ENCODE measurements at places on chromosomes 4 and X.

GRCh38 chr4:86032476-86033022 is 327.3 kb downstream of the MAPK10 start:
- peak; percentile 68 for DNase-seq

GRCh38 chrX:114015966-114016365 is 567.9 kb upstream of the HTR2C start:
- DNase-seq = no peak

DNA sequence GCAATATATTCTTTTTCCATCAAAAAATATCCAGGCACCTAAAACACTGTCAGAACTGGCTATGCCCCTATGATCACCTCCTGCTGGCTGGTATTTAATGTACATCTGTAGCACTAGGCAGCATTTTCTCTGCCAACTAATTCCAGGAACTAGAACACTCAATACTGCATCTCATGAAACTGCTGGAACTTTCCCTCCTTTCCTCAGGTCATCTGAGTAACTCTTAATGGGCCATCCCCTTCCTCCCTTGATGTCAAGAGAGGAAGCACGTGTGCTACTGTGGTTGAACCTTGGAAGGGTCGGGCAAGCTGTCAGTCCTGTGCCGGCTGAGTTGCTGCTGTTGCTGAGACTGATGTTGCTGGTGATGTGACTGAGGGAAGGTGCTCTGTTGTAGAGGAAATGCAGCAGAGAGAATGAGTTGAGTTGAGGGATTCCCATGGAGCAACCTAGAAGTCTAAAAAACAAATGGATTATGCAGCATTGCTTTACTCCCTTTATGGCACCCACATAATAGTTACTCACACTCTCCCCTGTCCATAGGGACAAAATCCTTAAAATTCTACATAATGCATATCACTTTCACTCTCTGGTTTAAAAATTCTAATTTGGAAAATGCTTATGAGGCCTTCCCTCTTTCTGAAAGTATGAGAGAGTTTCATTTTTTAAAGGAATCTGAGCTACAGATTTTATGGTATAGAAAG is 39.5 kb downstream of the TMEM165 start:
- peak; percentile 95 for DNase-seq

GRCh38 chr4:113962016-113962347 is 17.5 kb downstream of the ARSJ start:
- no peak for DNase-seq

- DNase-seq = no peak
Measured at GRCh38 chrX:95509474-95509873, 1175.2 kb upstream of the DIAPH2 start.

GRCh38 chr4:1541449-1542225 is 135.4 kb upstream of the NKX1-1 start:
- no peak for DNase-seq

GRCh38 chr4:145299380-145300076 is 119.1 kb upstream of the OTUD4 start:
- DNase-seq = peak; percentile 44

DNA sequence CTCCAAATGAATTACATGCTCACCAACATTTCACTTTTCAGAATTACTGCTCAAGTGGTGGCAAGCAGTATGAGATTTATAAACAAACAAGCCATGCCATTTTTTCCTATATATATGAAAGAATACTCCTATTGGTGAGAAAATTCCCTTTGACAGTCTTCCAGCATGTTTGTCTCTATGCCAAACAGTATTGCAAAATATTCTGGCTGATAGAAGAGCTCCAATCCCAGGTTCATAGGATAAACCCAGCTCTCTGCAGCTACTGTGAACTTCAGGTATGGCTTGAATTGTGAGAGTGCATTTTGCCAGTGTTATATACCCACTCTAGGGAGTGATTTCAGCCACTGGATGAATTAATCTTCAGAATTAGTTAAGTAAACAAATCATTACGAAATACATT is 108.8 kb downstream of the MAGEC2 start:
- no peak for DNase-seq

- no peak for DNase-seq
Measured at GRCh38 chr4:35963383-35963782, 280.9 kb downstream of the ARAP2 start.

- DNase-seq = no peak
Measured at GRCh38 chr4:151486168-151486567, 77.2 kb downstream of the FHIP1A start.

DNA sequence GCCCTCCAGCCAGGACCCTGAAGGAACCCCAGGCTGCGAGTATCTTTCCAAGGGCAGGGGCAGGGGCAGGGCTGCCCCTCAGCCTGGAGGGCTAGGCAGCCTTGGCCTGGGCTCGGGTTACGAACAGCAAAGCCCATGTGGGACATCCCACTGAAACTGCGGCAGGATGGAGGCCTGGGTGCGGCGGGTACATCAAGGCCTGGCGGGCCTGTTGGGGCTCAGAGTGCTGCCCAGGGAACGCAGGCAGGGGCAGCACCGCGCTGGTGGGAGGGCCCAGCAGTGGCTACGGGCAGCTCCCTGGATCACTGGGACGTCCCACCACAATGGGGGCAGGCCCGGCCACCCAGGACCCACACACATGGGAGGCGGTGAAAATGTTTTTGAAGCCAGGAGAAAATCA is 10.9 kb downstream of the NAT8L start:
- DNase-seq = no peak

GRCh38 chr4:17817027-17817426 is 6.2 kb downstream of the NCAPG start:
- DNase-seq = peak; percentile 86

GRCh38 chr4:140807491-140808252 is 51.5 kb upstream of the TBC1D9 start:
- DNase-seq = no peak

GRCh38 chr4:25377572-25378436 is 741 bp downstream of the ANAPC4 start:
- DNase-seq = peak; percentile 41

GRCh38 chrX:121307449-121307848 is 260.0 kb downstream of the GLUD2 start:
- DNase-seq = no peak

GRCh38 chr4:137823007-137823406 is 290.7 kb upstream of the PCDH18 start:
- no peak for DNase-seq

DNA sequence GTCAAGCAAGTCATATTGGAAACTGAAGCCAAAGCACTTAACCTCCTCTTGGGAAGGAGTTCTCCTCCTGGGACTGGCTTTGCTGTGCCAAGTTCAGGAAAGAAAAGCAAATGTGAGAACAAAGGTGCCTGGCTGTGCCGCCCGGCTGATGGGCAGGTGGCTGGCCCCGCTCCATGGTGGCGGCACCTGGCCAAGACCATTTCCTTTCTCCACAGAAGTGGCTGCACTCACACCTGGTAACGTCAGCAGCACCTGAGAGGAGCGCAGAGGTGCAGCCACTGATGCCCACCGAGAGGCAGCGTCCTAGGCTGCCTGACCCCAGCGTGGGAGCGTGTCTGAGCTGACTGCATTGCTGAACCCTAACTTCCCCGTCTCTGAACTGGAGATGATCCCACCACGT is 54.3 kb downstream of the DCTD start:
- DNase-seq = no peak

DNA sequence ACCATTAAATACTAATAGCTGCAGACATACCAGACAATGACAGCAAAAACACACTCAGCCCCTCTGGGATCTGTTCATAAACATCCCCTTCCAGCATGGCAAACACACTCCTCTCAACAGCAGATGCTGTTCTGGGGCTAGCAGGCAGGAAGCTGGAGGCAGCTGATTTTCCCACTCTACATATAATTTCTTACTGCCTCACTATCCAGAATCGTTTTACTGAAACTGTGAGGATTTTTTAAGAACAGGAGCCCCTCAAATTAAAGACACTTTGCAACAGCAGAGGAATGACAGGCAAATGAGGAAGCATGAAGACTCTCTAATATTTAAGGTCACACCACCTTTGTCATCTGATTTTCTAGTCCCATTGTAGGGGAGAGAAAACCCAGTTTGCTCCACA is 2.2 kb downstream of the MAPK10 start:
- DNase-seq = no peak

DNA sequence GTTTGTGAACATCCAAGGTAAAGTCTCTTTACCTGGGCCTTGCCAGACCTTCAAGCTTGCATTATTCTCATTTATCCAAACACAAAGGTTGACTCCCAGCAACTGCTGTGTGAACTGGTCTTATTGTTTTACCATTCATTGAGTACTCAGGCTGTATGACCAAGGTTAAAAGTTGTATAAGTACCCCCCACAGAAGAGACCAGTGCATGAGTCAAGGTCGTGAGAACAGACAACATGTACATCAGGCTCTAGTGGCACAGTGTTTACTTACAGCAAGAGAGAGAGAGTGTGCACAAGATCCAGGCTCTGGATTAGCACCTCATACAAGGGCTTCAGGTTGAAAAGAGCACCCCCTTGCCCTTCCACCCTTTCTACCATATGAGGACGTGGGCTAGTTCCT is 77.4 kb upstream of the EFNB1 start:
- no peak for DNase-seq

DNA sequence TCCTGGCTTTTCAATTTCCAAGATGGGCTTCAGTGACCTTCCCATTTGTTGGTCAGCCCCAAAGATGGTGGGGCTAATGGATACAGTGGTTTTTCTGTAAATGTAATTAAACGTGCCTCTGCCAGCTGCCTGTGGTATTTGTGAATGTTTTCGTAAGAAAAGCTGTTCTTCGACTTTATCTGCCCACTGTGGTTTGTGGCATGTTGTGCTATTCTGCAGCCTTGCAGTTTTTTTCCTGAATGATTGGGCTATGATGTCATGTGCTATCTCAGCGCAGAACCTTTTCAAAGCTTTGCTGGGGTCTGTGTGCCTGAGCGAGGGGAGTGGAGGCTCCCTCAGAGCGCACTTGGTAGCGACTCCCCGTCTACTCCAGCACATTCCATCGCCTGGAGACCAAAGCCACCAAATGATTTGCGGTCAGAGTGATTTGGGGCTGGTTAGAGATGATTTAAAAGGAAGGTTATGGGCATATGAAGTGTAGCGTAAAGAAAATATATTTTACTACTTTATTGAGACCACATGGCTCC is 137.5 kb downstream of the PALLD start:
- DNase-seq = no peak

DNA sequence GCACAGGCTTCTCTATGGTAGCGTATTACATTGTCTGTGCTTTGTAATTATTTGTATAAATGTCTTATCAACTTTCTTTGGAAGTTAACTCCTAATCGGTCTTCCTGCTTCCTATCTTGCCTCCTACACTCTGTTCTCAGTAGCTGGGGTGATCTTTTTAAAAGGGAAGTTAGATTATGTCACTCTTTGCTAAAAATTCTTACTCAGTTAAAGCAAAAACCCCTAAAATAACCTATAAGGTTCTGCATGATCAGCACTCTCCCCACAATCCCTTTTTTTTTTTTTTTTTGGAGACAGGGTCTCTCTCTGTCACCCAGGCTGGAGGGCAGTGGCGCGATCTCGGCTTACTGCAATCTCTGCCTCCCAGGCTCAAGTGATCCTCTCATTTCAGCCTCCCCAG is 2.6 kb upstream of the PRPS1 start:
- DNase-seq = peak; percentile 3

DNA sequence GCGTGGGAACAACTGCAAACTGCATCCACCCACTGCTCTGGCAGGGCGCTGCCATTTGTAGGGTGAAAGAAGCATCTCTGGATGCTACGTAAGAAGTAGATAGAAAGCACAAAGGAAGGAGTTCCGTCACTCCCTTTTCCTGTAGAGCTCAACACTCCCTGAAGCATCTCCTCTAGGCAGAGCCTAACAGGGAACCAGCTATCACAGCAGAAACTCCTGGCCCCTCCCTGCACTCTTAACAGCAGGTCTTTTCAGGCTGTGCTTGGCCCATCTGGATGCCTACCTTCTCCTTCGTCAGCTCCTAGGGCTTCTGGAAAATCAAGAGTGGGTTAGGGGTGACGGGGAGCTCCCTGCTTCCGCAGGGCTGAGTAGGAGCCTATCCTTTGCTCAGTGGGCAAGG is 112.9 kb upstream of the TLL1 start:
- no peak for DNase-seq

- no peak for DNase-seq
Measured at GRCh38 chr4:6494431-6495295, 22.2 kb upstream of the PPP2R2C start.

- no peak for DNase-seq
Measured at GRCh38 chrX:1483843-1484637, 31.3 kb upstream of the ASMTL start.

GRCh38 chr4:151700566-151701316 is 60.1 kb downstream of the GATB start:
- DNase-seq = no peak

GRCh38 chr4:54391104-54391503 is 162.0 kb downstream of the PDGFRA start:
- no peak for DNase-seq

GRCh38 chrX:8042304-8042703 is 115.1 kb upstream of the PNPLA4 start:
- peak; percentile 1 for DNase-seq

GRCh38 chrX:65635378-65635777 is 32.1 kb upstream of the MSN start:
- no peak for DNase-seq

- no peak for DNase-seq
Measured at GRCh38 chrX:134840370-134840769, 150.4 kb upstream of the SMIM10 start.

- DNase-seq = no peak
Measured at GRCh38 chrX:140177821-140178220, 212.5 kb upstream of the CXorf66 start.

GRCh38 chr4:132328761-132329160 is 820.3 kb upstream of the PCDH10 start:
- no peak for DNase-seq

DNA sequence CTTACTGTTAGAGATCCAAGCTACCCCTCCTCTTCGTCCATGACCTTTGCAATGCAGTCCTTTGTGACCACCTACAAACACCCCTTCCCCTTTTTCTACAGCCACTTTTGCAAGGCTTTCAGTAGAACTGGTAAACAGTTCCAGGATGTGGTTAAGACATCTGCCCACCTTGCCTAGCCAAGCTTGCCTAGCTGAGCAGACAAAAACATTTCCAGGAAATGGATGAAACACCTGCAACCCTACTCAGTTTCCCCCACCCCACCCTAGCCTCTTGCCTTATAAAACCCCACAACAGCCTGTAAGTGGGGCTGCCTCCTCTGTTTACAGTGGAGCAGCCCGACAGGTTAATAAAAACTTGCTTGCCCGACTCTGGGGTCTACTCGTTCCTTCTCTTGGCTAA is 133.8 kb downstream of the ZC4H2 start:
- no peak for DNase-seq

GRCh38 chr4:25955705-25956104 is 41.7 kb downstream of the SMIM20 start:
- DNase-seq = no peak
